ENCODE measurements at places on chromosomes 3 and 15.

DNA sequence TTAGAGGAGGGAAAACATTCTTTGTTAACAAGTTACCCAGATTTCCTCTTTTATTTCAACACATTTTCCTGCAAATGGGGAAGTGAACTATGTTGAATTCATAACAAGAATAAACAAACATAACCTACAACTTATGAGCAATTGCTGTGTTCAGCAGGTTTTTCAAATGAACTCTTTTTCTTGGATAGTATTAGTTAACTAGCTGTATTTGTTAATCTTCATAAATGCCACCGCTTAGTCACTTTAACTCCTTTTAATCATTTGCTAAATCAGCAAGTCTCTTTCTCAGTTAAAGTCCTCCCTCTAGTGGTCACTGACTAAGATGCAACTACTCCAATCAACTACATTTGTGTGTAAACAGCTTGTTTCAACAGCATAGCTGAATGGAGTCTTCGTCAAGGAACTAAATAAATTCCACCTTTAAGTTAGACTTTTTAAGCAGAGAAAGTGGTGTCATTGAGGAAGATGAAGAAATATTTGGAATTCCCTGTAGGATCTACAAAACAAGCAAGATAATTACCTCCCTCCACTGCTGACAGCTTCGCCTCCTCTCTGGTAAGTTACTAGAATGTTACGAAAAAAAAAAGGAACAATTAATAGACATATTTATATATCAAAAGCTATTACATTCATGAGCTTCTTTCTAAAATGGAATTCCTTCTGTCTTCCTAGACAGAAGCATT lies 1122.0 kb downstream of the ROBO1 start:
- no peak for DNase-seq

DNA sequence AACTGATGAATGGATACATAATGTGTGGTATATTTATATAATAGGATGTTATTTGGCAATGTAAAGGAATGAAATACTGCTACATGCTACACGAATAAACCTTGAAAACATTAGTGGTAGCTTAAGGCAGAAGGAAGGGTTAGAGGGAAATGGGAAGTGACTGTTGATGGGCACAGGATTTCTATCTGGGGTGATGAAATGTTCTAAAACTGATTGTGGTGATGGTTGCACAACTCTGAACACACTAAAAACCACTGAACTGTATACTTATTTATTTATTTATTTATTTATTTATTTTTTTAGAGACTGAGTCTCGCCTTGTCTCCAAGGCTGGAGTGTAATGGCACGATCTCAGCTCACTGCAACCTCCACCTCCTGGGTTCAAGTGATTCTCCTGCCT lies 24.8 kb upstream of the SHISA5 start:
- DNase-seq, result no peak

DNA sequence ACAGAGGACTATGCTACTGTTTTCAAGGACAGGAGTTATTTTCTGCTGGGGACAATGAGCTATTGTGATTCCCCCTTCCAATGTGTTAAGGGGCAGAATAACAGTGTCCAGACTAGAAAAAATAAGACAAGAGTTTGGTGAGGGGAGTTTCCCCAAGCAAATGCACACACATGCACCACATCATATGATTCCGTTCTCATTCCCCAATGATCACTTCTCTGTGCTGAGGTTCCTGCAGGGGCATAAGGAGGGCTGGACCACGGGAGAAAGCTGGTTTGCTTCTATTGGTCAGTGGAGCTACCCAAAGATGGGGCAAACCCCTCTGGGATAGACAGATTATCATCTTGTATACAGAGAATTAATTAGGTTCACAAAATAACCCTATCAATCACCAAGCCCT lies 80.6 kb downstream of the RBPMS2 start:
- DNase-seq, result no peak

DNA sequence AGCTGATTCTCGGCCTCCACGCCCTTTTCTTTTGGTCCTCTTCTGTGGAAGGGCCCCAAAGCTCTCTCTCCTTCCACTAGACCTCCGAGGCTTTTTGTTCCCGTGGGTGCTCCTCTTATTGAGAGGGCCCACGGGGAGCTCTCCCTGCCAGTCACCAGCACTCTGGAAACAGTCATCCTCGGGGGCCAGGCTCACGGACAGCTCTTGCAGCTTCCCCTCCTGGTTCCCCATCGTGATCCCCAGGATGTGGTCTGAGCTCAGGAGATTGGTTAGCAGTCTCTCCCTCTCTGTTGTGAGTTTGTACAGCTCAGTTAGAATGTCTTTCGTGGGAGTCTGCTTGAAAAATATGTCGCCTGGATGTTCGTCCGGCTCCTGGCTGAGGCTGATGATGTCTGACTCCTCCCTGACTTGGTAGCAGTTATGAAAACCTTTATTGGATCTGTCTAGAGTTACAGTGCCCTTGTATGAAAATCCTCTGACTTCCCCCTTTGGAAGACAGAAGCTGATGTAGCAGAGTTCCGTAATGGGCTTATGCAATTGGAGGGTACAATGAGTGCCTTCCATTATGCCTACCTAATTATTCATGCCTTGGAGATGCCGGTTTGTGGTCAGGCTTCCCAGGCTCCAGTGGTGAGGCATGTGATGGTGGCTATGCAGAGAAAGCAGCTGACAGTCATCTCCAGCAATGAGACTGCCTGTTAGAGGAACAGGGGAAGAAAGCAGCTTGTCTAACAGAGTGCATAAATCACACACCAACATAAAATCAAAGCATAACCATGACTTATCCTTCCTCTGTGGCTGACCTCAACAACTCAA lies 40.0 kb downstream of the FMN1 start:
- DNase-seq, result no peak

DNA sequence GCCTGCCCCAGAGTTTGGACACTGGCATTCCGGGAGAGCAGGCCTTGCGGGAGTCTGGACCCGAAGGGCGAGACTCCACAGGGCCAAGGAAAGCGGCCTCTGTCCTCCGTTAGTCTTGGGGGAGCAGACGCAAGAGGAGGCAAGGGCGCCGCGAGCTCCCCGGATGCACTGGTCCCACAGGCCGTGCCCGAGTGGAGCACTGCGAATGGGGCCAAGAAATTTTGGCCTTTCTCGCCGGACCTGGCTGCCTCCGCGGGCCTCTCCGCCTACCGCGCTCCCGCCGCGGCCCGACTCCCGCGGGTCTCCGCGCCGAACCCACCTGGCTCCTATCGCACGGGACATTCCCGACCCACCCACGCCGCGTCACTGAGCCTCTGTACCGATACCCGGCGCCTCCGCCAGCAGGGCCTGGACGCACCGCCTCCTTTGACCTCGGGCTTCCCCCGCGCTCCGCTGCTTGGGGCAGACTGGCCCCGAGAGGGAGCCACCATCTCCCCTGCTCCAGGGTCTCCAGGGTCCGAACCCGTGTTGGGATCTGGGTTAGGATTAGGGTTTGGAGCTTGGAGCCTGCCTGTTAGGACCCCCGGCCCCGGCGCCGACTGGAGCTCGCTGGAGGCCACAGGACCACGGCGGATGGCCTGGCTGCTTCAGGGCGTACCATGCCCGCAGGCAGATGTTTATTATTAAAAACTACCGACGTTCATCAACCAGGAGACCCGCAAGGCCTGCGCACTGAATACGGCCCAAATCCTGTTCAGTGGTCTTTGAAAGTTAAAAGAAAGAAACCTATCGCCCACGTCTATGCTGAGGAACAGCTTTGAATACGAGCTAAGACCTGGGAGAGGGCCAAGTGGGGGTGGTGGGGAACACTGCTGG lies 11.7 kb downstream of the SHOX2 start:
- no peak for DNase-seq

GRCh38 chr3:149967086-149967685 lies 3.5 kb downstream of the PFN2 start:
- no peak for DNase-seq

DNA sequence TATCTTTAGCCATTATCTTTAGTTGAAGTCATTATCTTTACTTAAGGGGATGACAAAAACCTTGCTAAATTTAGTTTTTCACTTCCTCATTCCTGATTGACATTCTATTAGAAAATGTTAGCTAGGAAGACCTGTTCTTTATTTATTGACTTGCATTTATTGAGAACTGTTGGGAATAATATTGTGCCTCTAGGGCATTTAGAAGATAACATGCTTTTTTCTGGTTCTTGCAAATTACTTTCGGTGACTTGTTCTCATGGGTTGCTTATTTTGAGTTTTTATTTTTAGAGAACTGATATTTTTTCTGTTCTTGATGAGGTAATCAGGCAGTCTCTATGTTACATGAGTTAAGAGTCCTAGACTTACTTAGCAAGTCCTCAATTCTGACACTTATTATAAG lies 48.3 kb upstream of the CTDSPL start:
- DNase-seq, result no peak

DNA sequence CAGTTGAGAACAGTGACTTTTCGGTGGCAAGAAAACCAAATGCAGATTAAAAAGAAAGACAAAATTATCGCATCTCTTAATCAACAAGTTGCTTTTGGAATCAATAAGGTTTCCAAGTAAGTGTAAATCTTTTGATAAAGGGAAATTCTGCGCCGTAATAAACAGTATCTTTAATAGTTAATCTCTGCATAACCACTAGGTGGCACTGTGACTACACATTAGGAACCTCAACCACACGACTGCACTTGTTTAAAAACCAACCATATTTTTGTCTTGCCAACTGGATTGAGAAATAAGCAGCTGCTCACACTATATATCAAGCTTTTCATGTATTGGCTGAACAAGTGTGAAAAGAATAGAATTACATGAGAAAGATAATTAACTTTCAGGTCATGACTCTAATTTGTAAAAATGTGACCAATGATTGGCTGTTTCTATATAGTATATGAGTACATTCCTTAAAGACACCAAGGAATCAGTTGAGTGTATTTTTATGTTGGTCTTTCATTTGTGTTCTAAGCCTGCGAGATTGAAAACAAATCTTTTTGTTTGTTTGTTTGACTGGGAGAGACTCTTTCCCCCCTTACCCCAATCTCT lies 72.7 kb downstream of the DZIP3 start:
- DNase-seq, result peak; percentile 20

- no peak for DNase-seq
Observed at GRCh38 chr3:189404024-189404423, 227.2 kb upstream of the TP63 start.

GRCh38 chr3:171309906-171310359 lies 150.3 kb downstream of the TNIK start:
- no peak for DNase-seq

- no peak for DNase-seq
Observed at GRCh38 chr3:148866261-148866660, 1.2 kb downstream of the CPA3 start.

GRCh38 chr15:32778391-32779176 lies 60.8 kb downstream of the GREM1 start:
- no peak for DNase-seq

DNA sequence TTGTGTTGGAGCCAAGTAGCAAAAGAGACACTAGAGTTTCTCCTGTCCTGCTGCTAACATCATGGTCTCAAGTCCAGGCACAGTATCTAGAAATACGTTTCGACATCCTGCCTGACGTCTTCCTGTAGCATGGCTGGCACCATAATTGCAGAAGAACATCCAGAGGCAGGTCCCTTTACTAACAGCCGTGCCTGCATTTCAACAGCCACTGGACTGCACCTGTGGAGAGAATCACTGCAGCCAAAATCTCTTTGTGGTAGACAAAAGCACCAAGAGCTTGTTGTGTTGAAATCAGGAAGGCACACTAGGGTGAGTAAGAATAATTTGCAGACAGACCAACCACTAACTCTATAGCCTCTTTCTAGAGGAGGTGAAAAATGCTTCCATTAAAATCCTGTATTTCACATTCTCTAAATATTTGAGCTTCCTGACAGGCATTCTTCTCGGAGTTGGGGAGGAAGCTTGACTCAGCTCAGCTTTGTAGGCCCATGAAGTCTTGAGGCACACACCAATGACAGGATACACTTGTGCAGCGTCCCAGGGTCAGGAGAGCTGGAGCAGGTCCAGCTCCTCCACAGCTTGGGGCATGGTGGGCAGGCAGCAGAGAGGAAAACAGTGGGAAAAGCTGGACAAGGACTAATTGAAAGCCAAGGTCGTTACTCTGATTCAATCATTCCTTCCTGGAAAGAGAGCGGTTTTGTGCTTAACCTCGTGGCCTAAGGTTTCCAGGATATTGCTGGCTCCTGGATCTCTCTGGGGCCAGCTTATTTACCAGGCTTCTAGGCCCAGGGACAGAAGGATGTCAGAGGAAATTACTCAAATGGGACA lies 244.9 kb downstream of the FAM43A start:
- no peak for DNase-seq

DNA sequence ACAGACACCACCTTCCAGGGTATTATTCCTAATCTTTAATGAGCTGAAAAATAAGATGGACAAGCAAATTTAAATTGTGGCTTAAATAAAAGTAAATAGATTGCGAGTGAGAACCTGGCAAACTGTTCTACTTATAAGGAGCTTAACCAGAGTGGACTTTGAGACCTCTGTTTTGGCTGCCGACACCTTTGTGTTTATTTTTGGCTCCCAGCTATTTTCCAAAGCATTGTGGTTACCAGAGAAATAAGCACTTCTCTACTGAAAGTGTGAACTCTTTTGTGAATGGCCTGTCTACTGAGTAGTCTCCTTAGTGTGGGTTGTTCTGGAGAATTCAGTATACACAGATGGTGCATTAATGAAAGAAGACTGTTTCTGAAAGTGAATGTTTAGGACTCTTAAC lies 109.4 kb downstream of the ATP8B4 start:
- no peak for DNase-seq

Measured in D721Med (cell line).